T-cell (primary cell): ENCODE measurements at places on chromosomes 5 and 9. TPM values are rescaled to one million over a fixed set of nuclear protein-coding genes. Genes with fewer than 3 reads are reported as not detected.

The COL23A1 gene
- total RNA-seq = not detected

The TMC1 gene
- total RNA-seq = not detected

The ZDHHC11 gene
- 13.0 TPM for total RNA-seq

The C5orf22 gene
- 16.8 TPM for total RNA-seq

The SURF1 gene
- 58.7 TPM for total RNA-seq

The FOXD1 gene
- total RNA-seq = not detected

The IL5 gene
- not detected for total RNA-seq

The SUSD3 gene
- total RNA-seq = 71.2 TPM

The PCDHGA10 gene
- 0.43 TPM for total RNA-seq

The RIC1 gene
- 22.2 TPM for total RNA-seq

The PHF24 gene
- not detected for total RNA-seq

The ITGA1 gene
- total RNA-seq = 8.1 TPM

The PCDHA9 gene
- total RNA-seq = not detected

The MYOZ3 gene
- not detected for total RNA-seq

The PLPP7 gene
- total RNA-seq = 0.58 TPM

The C9orf50 gene
- total RNA-seq = not detected

The ANKRD31 gene
- total RNA-seq = 0.72 TPM

The OR1Q1 gene
- total RNA-seq = not detected

The NTRK2 gene
- 0.05 TPM for total RNA-seq

The NIPAL4 gene
- total RNA-seq = 0.49 TPM

The HOMER1 gene
- total RNA-seq = 3.4 TPM

The SPATA31C1 gene
- total RNA-seq = not detected

The IFNA4 gene
- not detected for total RNA-seq

The LECT2 gene
- total RNA-seq = not detected

The PTGES gene
- not detected for total RNA-seq
